ENCODE measurements at places on chromosomes 2 and 18.

- DNase-seq = no peak
These were observed 61.6 kb upstream of the NCOA1 start for GRCh38 chr2:24429197-24430074.

GRCh38 chr2:214987261-214987660 is 151.2 kb downstream of the ABCA12 start:
- no peak for DNase-seq

DNA sequence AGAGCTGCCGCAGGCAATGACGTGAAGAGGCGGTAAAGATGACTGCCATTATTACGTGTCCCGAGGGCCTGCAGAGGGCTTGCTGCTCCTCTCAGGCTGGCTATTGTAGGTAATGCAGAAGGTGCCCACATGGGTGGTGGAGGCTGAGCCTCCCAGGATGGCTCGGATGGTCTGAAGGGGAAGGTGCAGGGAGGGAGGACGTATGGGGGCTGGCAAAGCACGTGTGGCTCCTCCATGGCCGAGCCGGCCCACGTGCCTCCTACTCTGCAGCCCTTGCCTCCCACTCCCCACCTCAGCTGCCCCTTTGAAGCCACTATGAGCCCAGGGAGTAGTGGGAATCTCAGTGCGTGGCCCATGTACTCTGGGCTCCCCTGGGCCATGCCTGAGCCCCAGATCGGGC is 48.9 kb downstream of the EDAR start:
- DNase-seq = no peak

DNA sequence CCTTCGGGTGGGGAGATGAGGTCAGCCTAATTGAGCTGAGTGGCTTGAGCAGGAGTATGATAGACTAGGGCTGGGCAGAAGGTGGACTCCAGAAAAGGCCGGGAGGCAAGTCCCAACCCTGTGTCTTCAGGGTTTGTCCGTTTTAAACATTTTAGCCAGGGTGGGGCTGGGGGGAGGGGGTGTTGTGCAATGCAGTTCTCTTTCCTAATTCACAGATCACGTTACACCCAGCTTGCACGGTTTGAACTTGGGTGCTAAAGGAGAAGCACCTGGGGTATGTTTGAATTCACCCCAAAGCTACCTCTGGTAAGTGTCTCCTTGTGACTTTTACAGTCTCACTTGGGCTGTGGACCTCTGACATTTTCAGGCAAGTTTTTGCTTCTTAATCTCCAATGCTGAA is 233.3 kb downstream of the AGAP1 start:
- no peak for DNase-seq

GRCh38 chr2:69241093-69241492 is 145.9 kb downstream of the GFPT1 start:
- no peak for DNase-seq

DNA sequence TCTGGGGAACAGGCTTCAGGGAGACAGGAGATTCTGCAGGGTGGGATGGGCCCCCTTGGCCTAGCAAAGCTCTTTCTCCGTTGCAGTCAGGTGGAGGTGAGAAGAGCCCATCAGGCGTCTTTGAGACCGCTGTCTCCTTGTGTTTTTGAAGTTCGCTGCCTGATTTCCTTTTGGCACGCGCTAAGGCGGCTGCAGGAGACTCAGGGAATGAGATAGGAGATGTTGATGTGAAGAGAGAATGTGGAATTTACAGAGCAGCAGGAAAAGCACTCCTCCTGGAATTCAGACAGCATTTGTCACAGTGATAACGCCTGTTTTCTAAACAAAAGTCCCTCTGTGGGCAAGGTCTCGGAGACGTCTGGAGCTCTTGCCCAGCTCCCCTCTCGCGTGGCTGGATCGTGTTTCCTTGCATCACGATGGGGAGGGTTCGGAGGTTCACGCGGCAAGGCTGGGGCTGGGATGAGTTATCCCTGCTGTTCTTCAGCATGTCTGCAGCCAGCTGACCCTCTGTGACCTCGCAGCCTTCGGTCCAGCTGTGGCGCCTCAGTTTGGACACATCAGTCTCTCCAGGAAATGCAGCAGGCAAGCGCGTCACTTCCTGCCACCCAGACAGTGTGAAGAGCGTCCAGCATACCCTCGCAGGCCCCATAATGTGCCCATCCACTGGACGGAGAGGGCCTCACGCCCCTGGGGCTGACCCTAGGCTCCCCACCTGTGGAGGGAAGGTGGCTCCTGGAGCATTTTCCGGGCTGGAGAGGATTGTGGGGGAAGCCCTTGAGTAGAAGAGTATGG is 30.2 kb downstream of the GLI2 start:
- DNase-seq = no peak

- DNase-seq = peak; percentile 58
These were observed 70.0 kb upstream of the ATP5MC3 start for GRCh38 chr2:175251425-175252041.

DNA sequence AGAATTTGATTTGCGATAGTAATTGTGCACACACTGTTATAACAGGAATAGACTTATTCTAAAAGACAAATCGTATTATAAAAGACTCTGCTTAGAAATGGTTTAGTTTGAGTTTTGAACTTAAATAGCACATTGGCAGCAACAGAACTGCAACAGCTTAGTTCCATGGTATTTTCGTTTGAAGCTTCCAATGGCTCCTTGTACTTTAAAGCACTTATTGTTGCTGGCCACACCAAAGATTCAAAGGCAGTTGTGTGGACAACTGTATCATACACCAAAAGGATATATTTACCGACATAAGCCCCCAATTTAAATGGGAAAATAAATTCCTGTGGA is 627 bp downstream of the WIPF1 start:
- peak; percentile 40 for DNase-seq

DNA sequence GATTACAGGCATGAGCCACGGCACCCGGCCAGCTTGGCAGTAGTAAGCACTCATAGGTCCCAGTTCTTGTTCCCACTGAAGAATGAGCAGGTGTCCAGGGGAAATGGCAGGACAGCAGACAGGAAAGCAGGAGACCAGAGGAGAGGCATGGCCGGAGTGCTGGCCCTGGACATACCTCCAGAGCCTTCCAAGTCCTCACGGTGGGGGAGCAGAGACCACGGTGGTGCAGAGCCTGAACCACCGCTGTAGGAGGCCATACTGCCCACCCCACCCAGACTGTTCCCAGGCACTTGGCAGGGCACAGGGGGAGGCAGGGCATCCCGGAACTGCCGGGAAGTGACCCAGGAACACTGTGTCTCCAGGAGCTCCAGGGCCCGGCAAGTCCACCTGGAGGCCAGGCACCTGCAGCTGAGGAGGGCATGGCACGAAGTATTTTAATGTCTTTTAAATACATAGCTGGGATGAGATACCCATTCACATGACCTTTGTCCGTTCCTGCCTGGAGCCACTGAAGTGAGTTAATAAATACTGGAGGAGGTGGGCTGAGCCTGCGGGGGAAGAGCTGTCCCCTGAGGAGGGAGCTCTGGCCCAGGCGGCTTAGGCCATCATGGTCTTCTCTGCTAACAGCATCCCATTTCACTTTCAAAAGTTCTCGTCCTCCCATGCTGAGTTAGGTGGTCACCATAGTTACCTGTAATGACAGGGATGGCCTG is 49.7 kb upstream of the TFCP2L1 start:
- DNase-seq = no peak

DNA sequence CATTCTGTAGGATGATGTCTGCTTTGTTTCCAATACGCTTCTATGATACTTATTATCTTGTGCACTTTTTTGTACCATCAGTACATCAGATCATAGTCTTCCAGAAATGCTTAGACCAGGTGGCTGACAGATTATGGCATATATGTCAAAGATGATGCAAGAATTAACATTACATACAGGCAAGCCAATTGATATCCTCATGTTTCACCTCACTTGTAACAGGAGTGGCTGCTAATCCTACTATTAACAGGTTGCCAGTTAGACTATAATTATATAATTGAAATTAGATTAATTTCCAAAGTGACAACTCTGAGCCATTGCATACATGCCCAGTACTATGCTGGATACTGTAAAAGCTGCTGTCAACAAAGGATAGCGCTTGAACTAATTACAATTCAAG is 77.2 kb downstream of the TLK1 start:
- no peak for DNase-seq

GRCh38 chr2:207487650-207488311 is 42.0 kb upstream of the CREB1 start:
- peak; percentile 58 for DNase-seq

- no peak for DNase-seq
These were observed at the start of gene SIX2 for GRCh38 chr2:45009303-45009927. Gene SIX2, minus strand, starts transcription at chr2:45009452. Its CDS starts 342 bp downstream, at chr2:45009110.

- no peak for DNase-seq
These were observed 45.6 kb downstream of the C1QL2 start for GRCh38 chr2:119112770-119113488.

GRCh38 chr2:176072951-176073904 is 10.5 kb downstream of the EVX2 start:
- DNase-seq = no peak

GRCh38 chr2:26666671-26667070 is 25.5 kb upstream of the CIB4 start:
- no peak for DNase-seq

GRCh38 chr18:63648241-63648640 is 4.2 kb upstream of the SERPINB4 start:
- no peak for DNase-seq

- DNase-seq = no peak
These were observed 202.1 kb downstream of the EIPR1 start for GRCh38 chr2:3175568-3175955.

DNA sequence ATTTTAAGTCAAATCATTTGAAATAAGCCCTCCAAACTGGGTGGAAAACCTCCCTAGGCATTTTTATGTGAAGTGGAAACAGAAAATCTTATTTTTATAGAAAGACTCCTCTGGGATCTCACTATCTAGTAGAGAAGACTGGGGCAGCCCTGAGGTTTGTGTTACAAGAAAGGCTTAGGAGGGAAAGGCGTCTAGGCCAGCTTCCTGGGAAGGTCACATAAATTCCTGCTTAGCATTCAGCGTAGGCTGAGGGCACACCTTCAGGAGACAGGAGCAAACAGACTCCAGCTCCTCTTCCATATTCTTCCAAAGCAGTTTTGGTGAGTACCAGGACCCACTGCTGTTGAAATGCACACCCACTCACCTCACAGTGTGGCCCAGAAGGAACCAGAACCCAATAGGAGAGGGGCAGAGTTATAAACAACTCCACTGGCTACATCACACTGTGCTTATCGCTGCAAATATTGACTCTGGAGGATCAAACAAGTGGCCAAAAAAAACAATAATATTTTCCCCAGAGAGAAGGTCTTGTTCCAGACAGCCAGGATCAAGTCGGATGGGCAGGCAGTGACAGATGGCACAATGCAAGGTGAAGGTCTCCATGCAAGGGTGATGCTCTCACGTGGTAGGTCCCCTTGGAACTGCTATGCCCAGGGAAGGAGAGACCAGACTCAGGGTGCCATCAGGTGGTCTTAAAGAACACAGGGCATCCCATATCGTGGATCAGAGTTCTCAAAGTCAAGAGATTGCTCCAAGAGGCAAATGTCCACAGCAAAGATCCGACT is 17.7 kb upstream of the IGFBP2 start:
- no peak for DNase-seq

GRCh38 chr2:222261504-222261903 is 37.3 kb downstream of the PAX3 start:
- DNase-seq = no peak

GRCh38 chr2:54279385-54279784 is 23.4 kb upstream of the TSPYL6 start:
- DNase-seq = no peak

DNA sequence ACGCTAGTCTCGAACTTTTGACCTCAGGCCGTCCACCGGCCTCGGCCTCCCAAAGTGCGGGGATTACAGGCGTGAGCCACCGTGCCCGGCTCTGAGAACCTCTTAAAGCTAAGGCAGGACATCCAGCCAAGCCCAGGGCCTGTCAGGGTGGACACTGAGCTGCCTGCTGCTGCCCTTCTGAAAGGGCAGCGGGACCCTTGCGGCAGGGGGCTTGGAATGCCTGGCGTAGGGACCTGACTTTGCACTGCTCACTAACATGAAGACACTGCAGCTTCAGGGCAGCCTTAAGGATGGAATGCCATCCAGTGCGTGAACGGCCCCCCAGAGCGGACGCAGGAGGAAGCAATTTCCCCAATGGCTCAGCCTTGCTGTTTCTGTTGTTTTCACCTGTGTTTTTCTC is 9.0 kb downstream of the CYS1 start:
- DNase-seq = no peak

DNA sequence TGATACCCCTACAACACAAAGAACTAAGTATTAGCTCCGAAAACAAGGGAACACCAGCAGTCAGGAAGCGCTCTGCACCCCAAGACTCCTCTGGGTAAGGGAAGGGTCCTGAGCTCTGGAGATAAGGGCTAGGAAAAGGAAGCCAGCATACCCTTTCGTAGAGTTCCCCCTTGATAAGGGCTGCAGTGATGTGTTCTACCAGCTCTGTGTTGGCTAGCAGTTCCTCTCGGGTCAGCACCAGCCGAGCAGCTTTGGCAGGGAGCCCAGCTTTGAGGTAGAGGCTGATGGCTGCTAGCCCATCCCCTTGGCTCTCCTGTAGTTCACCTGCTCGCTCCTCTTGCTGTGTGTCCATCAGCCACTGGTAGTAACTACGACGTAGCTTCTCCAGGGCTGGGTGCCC is 18.9 kb downstream of the KRTCAP3 start:
- no peak for DNase-seq

DNA sequence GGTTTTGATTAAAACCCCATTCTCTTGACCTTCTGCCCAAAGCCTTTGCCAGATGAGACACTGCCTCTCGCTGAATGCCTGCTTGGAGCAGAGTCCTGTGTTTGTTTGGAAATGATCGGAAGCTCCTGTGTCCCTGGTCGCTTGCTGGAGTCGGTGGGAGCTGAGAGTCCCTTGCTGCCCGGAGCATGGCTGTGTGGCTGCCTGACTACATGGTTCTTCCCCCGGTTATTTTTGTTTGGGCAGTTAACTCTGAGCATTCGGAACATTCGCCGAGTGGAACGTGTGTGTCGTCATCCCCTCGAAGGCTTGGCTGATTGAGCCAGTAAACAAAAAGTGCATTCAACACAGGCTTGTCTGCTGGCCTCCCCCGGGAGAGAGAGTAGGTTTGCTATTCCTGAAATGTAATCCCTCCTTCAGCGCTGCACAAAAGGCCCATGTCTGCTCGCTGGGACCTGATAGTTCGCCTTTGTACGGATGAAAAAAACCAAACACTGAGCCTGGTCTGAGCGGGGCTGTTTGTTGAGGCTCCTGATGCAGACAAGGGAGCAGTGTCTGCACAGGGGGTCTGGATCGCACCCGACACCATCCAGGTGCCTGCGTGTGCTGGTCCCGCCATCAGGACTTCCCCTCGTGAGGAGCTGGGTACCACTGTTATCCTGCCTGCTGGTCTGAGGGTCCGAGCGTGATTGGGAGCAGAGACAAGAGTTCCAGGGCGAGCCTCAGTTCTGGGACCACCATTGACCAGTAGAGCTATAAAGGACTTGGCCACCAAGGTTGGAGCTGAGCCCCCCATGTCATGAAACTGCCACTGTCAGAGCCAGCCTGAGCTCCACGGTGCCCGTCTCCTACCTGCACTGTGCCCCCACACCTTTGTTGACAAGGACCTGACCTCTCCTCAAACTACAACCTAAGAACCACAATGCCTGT is 83.8 kb downstream of the AGAP1 start:
- DNase-seq = no peak

- DNase-seq = no peak
These were observed 797.7 kb downstream of the MBD2 start for GRCh38 chr18:53426666-53427184.

- DNase-seq = no peak
These were observed 128.4 kb downstream of the LPIN1 start for GRCh38 chr2:11874861-11875260.
